Natural killer cell treated with Interleukin-12 subunit alpha and Interleukin-12 subunit beta and Interleukin-15 and Interleukin-18, amount 100 ng/mL, for 72 hours (primary cell): ENCODE measurements at places on chromosomes 1 and 21. TPM values are rescaled to one million over a fixed set of nuclear protein-coding genes. Genes with fewer than 3 reads are reported as not detected.

- no peak for DNase-seq
Measured at GRCh38 chr21:36839123-36839522, 127.3 kb downstream of the HLCS start.

TRIM63 gene
- total RNA-seq = not detected

ANGPTL3 gene
- not detected for total RNA-seq

GRCh38 chr1:222053790-222054294, 312.0 kb upstream of the DUSP10 start:
- no peak for DNase-seq

- no peak for DNase-seq
Measured at GRCh38 chr21:32545948-32546441, 39.3 kb downstream of the TCP10L start.

DNA sequence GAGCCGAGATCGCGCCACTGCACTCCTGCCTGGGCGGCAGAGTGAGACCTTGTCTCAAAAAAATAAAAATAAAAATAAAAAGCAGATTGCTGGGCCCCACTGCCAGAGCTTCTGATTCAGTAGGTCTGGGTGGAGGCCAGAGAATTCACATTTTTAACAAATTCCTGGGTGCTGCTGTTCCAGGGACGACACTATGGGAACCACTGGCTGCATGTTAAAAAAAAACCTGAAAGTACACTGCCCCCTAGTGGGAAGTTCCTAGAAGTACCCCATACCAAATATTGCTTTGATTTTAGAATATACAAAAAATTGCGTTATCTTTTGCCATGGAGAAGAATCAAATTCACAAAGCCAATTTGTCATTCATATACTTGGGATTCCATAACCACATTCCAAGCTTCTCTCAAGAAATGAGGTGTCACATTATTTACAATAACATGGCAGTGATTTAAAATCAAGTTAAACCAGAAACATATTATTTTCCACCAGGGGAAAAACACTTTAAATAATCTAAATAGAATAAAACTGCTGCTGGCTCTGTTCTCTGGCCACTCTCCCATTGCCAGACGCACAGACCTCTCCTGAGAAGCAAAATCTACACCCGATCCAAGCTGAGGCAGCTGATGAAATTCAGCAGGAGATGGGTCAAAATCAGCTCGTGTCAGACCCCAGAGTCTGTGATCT, 27.4 kb downstream of the SYF2 start:
- no peak for DNase-seq

DNA sequence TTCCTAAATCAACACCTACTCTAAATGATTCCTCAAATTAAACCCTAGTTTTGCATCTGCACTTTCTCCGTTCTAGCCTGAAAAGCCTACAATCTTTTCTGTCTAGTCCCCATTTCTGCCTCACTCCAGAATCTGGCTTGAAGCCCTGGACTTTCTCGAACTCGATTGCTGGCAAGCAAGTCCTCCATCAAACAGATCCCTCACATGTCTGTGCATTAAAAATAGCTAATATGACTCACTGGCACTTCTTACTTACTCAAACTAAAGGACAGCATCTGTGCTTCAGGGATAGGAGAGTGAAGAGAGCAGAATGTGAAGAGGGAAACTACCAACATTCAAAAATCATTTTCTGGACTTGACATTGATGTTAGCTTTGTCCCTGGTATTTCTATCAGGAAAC, 51.8 kb upstream of the CXADR start:
- DNase-seq = no peak

GRCh38 chr1:212678456-212679410, 20.9 kb downstream of the BATF3 start:
- no peak for DNase-seq

TAF13 gene
- total RNA-seq = 42.3 TPM

DNA sequence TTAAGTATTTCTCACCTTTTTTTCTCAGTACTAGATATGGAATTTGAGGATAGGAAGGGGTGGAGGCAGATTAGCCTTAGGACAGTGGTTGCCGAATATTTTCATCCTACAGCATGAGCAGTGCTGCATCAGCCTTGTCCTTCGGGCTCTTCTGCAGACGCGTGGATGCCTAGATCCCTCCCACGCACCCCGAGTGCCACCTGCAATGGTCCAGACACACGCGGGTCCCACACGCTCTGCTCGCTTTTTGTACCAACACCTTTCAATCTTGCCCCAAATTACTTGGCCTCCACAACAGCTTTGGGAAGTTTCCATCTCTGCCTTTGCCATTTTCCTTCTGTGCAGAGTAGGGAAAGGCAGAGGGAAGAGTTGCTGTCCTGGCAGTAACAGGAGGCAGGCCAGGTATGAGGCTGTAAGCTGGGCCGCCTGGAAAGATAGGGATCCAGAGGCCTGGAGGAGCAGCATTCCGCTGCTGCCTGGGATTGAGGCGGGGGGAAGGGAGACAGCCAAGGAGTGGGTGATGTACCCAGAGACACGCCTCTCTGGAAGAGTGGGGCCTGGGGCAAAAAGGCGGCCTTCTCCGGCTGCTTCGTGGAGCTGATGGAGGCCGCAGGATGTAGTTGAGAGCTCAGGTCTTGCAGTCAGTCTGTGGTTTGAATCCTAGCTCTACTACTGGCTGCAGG, 467.7 kb downstream of the KIF26B start:
- DNase-seq = no peak

MRPS6 gene
- 122 TPM for total RNA-seq

PPIAL4G gene
- 0.24 TPM for total RNA-seq

LEPR gene
- total RNA-seq = 3.3 TPM

GRCh38 chr1:204932573-204932909, 61.9 kb downstream of the NFASC start:
- DNase-seq = no peak

PKLR gene
- not detected for total RNA-seq

GRCh38 chr1:77509051-77509492, 173.4 kb downstream of the ZZZ3 start:
- no peak for DNase-seq

GRCh38 chr1:247291833-247292561, 36.1 kb downstream of the VN1R5 start:
- no peak for DNase-seq

- DNase-seq = no peak
Measured at GRCh38 chr1:246110343-246111219, 396.5 kb downstream of the SMYD3 start.

DNA sequence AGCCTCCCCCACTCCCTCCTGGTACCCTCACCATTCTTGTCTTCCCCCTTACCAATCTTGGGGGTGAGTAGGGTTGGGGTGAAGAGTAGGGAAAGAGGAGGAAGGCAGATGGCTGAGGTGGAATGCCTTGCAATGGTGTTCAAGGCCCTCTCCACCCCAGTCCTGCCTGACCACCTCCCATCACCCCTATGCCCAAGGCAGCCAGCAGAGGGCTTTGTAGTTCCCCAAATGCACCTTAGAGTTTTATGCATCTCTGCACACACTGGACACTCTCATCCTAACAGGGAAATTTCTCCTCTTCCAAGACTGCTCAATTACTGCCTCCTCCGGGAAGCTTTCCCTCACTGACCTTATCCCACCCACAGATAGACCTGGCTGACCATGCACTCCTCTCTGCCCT, 15.4 kb downstream of the KIF17 start:
- no peak for DNase-seq

GRCh38 chr21:26952374-26953066, 14.4 kb downstream of the ADAMTS5 start:
- no peak for DNase-seq

DNA sequence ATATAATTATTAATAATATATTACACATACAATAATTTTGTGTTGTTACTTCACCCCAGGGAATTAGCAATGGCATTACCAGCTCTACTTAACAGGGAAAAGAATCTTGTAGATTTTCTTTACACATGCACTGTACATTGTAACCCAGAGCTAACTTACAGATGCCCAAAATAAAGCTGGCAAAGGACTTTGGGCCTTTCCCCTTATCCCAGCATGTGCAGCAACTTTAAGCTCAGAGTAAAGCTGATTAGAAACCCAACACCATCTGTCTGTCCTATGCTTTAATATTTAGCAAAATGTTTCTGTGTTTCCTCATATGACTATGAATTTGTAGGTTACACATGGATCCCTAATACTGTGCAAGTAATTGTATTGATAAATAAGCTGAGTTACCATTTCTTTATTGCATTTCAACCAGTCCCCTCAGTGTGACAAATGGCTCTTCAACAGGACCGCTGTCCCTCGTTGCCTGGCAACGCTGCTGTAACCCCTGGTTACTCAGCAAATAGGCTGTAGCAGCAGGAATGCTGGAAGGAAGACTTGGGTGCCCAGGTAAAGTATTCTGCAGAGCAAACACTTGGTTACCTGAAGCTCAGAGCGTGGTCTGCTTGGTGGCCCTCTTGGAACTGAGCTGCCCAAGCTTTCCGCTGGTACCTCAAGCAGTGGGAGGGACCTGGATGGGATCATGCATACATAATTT, at the start of gene USH2A:
Gene USH2A, minus strand, starts transcription at position 628 of the 700 bp plus-strand sequence. CDS start 1,112 bp downstream, outside the sequence.
- DNase-seq = no peak

- DNase-seq = no peak
Measured at GRCh38 chr1:2493691-2494322, 17.7 kb downstream of the PLCH2 start.

CNR2 gene
- 2.1 TPM for total RNA-seq

DNA sequence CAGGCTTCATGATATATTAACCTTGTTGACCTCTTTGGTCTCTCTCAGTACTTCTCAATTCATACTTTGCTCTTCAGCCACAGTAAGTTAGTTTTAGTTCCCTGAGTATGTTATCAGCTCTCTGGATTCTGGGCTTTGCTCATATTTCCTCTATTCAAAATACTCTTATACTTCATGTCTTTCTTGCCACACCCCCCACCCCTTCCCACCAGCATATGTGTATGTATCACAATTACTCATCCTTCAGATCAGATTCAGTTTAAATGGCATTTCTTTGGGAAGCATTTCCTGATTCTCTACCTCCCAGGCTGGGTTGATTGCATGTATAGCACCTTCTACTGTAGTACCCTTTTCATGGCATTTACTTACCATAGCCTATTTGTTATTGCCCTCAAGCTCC, 28.3 kb downstream of the SLC30A7 start:
- no peak for DNase-seq

- DNase-seq = peak; percentile 83
Measured at GRCh38 chr1:41516168-41517061, 31.9 kb upstream of the EDN2 start.

BCL2L15 gene
- 3.0 TPM for total RNA-seq

DNA sequence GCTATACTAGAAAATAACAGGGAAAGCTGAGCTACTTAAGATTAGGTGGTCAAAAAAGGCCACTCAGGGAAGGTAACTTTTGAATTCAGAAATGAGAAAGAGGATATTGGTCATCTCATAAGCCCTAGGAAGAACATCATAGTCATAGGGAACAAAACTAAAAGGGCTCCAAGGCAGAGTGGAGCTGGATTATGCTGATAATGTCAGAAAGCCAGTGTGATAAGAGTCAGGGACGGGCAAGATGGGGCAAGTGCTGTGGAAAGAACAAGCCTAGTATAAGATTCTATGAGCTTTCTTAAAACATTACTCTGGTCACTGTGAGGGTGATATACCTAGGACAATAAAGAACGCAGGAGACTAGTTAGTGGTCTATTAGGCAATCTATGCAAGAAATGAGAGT, 106.6 kb downstream of the DUSP10 start:
- no peak for DNase-seq

DNA sequence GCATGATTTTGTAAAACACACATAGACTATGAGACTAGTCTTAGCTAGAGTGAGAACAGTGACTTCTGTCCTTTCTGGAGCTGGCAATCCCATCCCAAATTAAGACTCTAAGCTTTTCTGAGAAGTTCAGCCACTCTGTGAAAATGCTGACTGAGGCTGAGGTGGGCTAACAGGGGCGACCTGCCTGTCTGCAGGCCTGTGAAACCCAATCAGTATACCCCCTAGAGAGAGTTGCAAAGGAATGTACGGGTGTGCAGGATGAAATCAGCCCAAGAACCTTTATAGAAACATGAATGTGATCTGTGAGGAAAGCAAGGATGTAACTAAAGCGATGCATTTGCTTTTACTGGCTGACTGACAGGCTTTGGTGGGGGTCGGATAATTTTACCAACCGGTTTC, 16.0 kb upstream of the TBX15 start:
- DNase-seq = no peak

ARHGEF16 gene
- total RNA-seq = not detected

DNA sequence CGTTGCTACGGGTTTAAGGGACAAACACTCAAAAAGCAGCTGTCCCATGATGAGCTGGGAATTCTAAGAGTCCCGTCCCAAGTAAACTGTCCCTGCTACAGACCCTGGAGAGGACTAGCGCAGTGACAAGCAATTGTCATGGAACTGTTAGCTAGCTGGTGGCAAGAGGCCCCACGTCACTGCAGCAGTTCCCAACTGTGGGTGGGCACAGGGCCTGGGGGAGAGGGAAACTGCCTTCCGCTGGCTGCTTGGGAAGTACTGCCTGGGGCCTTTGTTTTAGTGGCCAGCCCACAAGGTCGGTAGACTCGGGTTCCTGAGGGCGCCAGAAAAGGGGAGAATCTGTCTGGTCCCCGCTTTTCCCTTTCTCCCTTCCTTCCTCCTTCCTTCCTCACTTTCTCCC, 97.4 kb downstream of the LACTBL1 start:
- DNase-seq = no peak

DNA sequence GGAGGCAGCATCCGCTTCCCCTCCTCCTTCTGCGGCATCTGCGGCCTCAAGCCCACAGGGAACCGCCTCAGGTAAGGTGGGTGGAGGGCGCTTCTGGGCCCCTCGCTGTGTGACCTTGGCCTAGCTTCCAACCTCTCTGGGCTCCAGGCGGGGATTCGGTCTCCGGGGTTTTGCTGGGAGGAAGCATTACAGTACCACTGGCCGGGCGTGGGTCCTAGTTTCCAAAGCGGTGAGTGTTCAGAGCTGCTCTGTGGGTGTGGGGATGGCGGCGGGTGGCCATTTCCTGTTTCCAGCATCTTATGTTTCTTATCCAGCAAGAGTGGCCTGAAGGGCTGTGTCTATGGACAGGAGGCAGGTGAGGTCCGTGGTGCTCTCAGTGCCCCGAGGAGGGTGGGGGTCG, 11.6 kb downstream of the FAAH start:
- no peak for DNase-seq

PRAMEF13 gene
- total RNA-seq = not detected

- DNase-seq = no peak
Measured at GRCh38 chr1:223326776-223327175, 37.2 kb downstream of the SUSD4 start.

KLF17 gene
- total RNA-seq = not detected

DNA sequence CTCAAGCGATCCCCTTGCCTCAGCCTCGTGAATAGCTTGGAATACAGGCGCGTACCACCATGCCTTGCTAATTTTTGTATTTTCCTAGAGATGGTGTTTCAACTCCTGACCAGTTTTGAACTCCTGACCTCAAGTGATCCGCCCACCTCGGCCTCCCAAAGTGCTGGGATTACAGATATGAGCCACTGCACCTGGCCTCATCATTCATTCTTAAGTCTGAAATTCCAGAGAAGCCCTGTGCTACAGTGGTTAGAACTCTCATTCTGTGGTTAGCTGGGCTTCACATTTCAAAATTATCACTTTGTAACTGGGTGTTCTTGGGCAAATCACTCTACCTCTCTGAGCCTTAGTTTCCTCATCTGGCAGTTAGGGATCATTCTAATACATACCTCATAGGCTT, 86.1 kb upstream of the POU3F1 start:
- DNase-seq = no peak

- DNase-seq = no peak
Measured at GRCh38 chr1:35594005-35594760, 21.1 kb downstream of the TFAP2E start.

GRCh38 chr21:41187537-41188025, 19.6 kb downstream of the BACE2 start:
- DNase-seq = no peak

GPR37L1 gene
- not detected for total RNA-seq

GRCh38 chr1:33130297-33130696, 49.3 kb downstream of the AZIN2 start:
- DNase-seq = peak; percentile 75

DFFA gene
- 59.4 TPM for total RNA-seq
